ENCODE measurements at places on chromosomes 5 and 9. TPM values are rescaled to one million over a fixed set of nuclear protein-coding genes. Genes with fewer than 3 reads are reported as not detected.

DNA sequence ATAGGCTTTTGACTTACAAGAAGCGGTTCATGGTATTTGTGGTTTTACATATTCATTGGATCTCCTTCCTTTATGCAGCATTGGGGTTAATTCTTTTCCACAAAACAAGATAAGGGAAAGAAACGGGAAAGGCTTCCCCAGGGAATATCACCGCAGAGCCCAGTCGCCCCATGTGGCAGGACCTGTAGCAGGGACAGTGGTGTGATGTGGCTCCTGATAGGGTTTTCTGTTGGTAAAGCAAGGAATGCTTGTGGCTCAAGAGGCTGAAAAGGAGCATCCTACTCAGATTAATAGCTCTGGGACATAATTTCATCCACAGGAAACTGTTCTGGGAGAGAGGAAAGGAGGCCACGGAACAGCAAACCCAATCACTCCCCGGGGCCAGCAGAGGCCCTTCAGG is 699.9 kb downstream of the MTRR start:
- DNase-seq: no peak

GRCh38 chr5:161765611-161766010 is 80.1 kb downstream of the GABRA6 start:
- no peak for DNase-seq

SNAPC4 gene
- 18.6 TPM for total RNA-seq

SOHLH1 gene
- not detected for total RNA-seq

LCN9 gene
- total RNA-seq: 4.8 TPM

NR2F1 gene
- 4.3 TPM for total RNA-seq

Measured in astrocyte (in vitro differentiated cells and primary cell).